ENCODE measurements at places on chromosomes 16 and 17. TPM values are rescaled to one million over a fixed set of nuclear protein-coding genes. Genes with fewer than 3 reads are reported as not detected.

The WNT9B gene
- total RNA-seq = not detected

The CD19 gene
- total RNA-seq = not detected

The NUDT7 gene
- total RNA-seq = not detected

The CCL1 gene
- total RNA-seq = not detected

The NAGLU gene
- 18.2 TPM for total RNA-seq

The HOXB1 gene
- not detected for total RNA-seq

The KIF19 gene
- total RNA-seq = not detected

The SDK2 gene
- total RNA-seq = 0.04 TPM

The TBC1D16 gene
- total RNA-seq = 44.1 TPM

The EFCAB13 gene
- total RNA-seq = 3.2 TPM

The CNTNAP4 gene
- not detected for total RNA-seq

The DHX58 gene
- total RNA-seq = 26.0 TPM

The ERN2 gene
- 3.4 TPM for total RNA-seq

The MYH3 gene
- 0.07 TPM for total RNA-seq

The RGS11 gene
- not detected for total RNA-seq

The CXCL16 gene
- total RNA-seq = 52.4 TPM

All from PC-9 (cell line).